ENCODE measurements at places on chromosomes 4 and X.

DNA sequence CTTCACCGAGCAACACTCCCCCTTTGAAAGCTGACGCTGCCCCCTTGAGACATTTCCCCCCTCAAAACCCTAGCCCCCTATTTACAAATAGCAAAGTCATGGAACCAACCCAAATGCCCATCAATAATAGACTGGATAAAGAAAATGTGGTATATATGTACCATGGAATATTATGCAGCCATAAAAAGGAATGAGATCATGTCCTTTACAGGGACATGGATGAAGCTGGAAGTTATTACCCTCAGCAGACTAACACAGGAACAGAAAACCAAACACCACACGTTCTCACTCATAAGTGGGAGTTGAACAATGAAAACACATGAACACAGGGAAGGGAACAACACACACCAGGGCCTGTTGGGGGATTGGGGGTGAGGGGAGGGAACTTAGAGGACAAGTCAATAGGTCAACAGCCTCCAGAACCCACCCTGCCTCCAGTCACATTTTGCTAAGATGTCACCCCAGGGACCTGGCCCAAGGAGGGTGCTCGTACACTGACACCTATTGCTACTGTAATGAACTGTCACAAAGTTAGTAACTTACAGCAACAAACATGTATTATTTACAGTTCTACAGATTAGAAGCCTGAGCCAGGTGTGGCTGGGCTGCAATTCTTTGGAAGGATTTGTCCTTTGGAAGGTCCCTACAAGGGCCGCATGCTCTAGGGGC, 20.6 kb downstream of the SCD5 start:
- no peak for DNase-seq

DNA sequence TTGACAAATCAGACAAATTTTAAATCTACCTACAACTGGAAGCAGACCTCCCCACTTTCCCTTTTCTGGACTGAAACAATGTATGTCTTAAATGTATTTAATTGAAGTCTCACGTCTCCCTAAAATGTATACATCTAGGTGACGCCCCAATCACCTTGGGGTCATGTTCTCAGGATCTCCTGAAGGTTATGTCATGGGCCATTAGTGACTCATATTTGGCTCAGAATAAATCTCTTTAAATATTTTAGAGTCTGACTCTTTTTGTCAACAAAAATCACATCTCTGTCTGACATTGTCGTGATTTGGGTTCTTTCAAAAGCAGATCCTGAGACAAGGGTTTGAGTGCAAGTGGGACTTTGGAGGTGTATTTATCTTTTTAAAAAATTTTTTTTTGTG, 26.2 kb upstream of the BOD1L1 start:
- DNase-seq = no peak

GRCh38 chrX:20498851-20499635, 232.3 kb upstream of the RPS6KA3 start:
- DNase-seq = no peak

DNA sequence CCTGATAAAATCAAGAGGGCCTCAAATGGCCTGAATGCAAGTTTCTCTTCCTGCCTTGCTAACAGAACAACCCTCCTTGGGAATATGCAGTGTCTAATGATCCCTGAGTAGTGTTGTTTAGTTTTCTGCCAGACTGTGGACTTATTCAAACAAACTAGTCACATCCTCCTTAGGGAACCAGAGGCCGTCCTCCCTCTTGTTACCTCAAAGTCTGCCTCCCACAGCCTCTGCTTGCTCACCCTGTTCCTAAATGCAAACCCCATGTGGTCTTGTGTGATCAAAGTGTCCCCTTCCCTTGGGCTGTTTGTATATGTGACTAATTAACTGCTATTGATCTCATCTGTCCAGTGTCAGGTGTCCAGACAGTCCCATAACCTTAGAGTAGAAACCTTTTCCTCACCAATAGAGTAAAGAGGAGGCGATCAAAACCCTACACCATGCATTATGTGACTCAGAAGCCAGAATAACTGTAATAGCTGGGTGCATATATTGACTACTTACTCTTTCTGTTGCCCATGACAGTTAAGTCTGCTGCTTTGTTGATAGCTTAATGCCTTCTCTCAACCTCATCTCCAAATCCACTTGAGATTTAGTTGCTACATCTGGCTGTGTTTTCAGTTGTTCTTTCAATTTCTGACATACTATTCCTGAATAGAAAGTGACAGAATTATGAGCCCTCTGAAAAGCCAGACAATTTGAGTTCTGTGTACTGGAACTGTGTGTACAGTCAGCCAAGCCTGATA, 473.0 kb upstream of the NWD2 start:
- DNase-seq = no peak

- DNase-seq = no peak
Measured at GRCh38 chrX:149937871-149938426, 342 bp downstream of the EOLA2 start.

GRCh38 chrX:9842541-9842940, 56.3 kb downstream of the SHROOM2 start:
- no peak for DNase-seq

DNA sequence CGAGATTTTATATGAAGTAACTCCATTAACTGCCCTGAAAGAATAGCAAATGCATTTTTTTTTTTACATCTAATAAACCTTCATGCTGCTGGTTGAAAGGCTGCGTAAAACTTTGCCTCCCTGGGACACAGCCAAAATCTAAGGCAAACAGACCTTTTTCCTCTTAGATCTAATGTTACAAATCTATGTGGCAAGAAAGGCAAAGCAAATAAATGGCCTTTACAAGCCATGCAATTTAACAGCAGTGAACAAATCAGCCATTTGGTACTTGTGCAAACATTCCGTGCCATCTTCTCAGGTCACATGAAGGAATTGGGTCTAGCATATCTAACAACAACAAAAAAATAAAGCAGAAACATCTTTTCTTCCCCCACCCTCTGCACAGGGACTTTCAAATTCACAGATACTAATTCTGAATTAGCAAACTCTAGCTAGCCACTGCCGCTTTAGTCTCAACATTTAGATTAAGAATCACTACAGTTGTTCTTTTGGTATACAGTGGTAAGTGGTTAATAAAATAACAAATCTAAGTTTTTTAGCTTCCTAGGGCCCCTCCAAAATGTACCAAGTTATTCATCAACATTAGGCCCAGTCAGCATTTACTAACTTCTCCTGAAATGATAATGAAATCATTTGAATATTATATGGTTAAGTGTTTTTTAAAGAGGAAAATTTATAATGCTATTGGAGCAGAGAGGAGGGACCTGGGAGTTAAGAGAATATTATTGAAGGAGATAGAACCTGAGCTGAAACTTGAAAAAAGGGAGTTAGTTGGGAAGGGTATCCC, 593.8 kb downstream of the SMARCA1 start:
- DNase-seq = no peak
